ENCODE measurements at places on chromosomes 16 and 17.

DNA sequence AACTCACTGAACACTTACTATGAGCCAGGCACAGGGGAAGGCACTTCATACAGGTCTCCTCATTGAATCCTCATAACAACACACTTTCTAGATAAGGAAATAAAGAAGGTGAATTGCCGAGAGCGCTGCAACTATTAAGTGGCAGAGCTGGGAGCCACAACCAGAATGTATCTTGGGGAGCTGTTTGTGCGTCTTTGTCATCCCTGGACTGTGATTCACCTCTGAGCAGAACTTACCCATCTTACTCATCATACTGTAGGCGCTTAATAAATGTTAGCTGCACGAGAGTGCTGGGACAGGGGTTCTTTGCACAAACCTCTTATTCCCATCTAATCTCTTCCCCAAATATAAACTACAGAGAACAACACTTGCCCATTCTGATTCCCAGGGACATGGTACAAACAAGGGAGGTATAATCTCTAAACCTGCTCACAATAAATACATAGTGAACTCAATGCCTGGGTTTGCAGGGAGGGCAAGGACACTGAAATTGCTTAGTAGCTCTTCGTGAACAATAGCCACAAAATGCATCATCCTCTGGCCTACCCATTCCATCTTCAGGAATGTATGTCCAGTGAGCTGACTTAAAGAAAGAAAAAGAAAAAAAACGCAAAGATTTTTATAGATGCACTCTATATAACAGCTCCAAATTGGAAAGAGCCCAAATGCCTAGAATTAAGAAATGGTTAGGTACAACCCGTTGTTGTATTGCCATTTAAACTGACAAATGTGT lies 43.0 kb downstream of the MYO18A start:
- no peak for DNase-seq

DNA sequence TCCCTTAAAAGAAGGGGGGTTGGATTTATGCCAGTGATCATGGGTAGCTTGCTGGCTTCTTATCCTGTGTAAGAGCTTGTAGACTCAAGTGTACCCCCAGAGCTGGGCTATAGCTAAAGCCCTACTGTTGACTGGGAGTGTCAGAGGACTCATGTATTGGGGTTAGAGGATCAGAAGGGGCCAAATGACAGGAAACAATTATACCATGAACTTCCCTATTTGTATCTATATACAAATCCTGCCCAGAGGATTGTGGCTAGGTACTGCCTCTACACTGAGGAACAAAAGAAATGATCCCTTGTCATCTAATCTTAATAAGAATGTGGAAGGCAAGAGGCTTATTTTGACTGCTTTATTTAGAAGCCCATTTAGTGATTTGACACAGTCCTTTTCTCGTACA lies 14.3 kb downstream of the ZP2 start:
- DNase-seq: peak; percentile 12

GRCh38 chr17:29059281-29059680 lies 16.3 kb downstream of the PIPOX start:
- DNase-seq: no peak

DNA sequence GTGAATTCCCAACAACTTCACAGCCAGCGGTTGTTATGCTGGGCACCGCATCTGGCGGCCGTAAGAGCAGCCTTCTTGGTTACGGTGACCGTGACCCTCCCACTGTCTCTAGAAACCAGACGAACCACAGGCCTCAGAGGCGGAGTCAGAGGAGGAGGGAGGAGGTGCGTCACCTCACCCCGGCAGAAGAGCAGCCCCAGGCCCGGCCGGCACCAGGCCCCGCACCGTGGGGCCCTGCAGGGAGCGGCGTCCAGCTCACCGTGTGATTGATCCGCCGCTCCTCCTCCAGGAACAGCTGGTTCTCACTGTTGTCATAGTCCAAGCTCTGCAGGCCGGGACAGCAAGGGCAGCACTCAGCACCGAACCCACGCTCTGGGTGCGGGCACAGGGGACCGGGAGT lies 13.7 kb downstream of the CLCN7 start:
- no peak for DNase-seq

GRCh38 chr17:16033729-16034349 lies 34.2 kb downstream of the TTC19 start:
- no peak for DNase-seq

DNA sequence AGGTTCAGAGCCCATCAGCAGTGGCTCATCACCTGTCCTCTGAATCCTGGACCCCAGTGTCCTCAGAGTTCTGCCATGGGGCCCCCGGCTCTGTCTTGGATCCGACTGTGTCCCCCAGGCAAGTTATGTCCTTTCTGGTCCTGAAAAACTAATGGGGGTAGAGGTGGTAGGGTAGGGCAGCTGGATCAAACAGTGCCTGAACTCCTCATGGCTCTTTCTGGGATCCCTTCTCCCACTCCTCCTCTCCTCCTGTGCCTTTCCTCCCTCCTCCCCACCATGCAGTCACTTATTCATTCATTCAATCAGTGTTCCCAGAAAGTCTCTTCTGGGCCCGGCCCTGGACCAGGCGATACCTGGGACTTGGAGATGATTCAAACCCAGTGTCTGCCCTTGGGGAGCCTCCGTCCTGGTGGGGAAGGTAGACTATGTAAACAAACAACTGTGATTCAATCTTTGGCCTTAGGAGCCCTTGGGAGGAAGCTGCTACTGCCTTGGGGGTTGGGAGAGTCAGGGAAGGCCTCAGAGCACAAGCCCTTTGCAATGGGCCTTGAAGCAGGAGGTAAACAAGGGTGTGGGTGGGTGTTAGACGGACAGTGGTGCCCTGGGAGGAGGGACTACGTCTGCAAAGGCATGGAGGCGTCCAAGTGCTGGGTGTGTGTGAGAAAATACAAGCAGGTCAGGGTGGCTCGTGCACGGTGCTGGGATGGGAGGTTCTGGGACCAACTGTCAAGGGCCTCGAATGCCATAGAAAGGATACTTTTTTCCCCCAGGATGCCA lies 6.4 kb upstream of the FAM83G start:
- no peak for DNase-seq

DNA sequence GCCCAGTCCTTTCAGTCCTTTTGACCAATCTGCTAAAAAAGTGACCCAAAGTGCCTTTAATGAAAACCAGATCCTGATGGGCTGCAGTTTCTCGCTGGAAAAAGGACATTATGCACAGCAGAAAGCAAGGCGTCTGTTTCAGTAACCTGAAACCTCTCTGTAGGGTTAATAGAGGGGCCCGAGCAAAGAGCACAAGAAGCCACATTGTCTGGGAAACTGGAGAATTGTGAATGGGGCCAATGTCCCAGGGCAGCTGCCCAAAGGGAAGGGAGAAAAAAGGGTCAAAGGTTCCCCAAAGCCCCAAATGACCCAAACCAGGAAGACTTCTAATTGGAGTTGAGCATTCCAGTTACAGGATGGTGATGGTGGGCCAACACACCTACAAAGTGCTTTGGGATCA lies 3.0 kb downstream of the OTOA start:
- no peak for DNase-seq

Measured in AML-193 (cell line).